ENCODE measurements at places on chromosomes 11 and 22.
A peak's percentile ranks its signal among the peaks of the same experiment; 100 is the strongest.

- no peak for DNase-seq
- peaks cover 7% of the 10 kb centered on the region for H3K27me3 ChIP-seq
- no peak overlapping the region for H3K4me3 ChIP-seq
- peaks cover 3% of the 10 kb centered on the region for H3K4me1 ChIP-seq
- no peak overlapping the region for H3K27ac ChIP-seq
Measured at GRCh38 chr11:77789061-77789730, 31.3 kb downstream of the RSF1 start.

DNA sequence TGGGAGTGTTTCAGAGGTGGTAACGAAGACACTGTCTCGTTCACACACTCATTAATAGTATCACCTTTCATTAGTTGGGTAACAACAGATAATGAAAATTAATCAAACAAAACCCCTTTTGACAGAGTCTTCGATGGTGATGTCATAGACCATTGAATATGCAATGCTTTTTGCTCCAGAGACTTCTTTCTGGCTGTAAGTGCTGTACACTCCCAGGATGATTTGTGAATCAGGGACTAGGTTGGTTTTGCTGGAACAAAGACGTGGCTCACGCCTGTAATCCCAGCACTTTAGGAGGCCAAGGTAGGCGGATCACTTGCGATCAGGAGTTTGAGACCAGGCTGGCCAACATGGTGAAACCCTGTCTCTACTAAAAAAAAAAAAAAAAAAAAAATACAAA is 9.5 kb upstream of the RASSF10 start:
- no peak overlapping the region for H3K27ac ChIP-seq
- H3K4me1 ChIP-seq, result no peaks in the 10 kb centered on the region
- no peak for DNase-seq
- H3K36me3 ChIP-seq, result peaks cover 6% of the 10 kb centered on the region

- DNase-seq, result no peak
- H3K27ac ChIP-seq, result no peak overlapping the region
- no peaks in the 10 kb centered on the region for H3K4me1 ChIP-seq
- H3K36me3 ChIP-seq, result no peaks in the 10 kb centered on the region
Measured at GRCh38 chr11:106706355-106706754, 311.9 kb downstream of the GUCY1A2 start.

DNA sequence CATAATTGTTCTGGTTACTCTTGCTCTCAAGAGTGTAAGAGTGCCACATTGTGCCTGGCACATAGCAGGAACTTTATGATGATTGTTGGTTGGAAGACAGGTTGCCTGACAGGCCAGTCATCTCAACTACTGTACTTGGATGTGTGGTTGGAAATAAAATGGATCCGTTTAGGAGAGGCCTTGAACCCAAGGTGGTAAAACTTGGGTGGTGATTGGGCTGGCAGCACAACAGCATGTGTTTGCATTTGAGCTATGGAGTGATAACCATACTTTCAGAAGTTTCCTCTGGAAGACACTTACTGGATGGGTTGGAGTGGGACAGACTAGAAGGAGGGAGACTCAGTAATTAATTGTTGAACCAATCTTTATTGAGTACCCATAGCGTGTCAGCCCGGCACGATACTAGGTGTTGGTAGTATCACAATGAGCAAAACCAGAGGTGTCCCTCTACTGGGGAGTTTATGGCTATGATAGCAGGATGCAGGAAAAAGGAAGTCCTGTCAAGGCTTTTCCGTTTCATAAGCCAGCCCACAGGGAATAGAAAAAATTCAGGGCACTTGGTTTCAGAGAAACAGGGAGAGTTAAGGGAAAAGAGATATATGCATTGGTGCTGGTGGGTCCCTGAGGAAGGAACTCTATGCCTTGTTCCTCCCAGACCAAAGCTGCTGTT is 3.1 kb upstream of the TMEM109 start:
- DNase-seq, result no peak
- H3K27ac ChIP-seq, result no peak overlapping the region

DNA sequence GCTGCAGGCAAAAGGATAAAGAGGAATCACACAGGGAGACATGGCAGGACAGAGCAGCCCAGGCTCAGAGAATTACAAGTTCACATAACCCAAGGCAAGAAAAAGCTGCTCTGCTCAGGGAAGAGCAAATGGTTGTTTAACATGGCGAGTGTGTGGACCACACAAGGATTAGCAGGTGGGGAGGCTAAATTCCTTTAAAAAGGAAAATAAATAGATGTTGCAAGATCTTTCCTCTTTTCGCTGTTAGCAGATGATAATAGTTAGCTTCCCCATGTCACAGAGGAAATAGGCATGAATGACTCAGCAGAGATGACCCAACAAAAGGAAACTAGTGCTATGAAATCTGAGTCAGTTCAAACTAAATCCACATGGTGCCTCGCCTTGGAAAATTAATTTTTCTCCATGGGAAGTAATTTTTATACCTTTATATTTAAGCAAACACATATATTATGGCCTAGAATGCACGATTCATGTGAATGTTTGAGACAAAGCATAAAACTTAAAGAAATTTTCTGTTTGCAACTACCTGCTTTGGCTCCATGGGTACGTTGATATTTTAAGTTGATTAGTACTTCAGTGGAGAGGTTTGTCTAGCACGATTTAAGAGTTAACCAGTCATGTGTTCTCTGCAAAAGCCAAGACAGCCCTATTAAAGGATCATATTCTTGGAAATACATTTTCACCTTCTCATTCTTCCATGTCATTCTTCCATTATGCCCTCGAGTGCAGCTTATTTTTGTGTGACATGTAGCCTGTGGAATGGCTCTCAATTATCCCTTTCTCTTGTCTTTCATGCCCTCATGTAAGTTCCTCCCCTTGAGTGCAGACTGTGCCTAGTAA is 38.5 kb upstream of the FJX1 start:
- H3K36me3 ChIP-seq, result peaks cover 7% of the 10 kb centered on the region
- H3K27ac ChIP-seq, result no peak overlapping the region
- no peaks in the 10 kb centered on the region for H3K4me1 ChIP-seq
- H3K4me3 ChIP-seq, result no peak overlapping the region
- no peak for DNase-seq
- peaks cover 4% of the 10 kb centered on the region for H3K27me3 ChIP-seq

- H3K36me3 ChIP-seq, result peaks cover 5% of the 10 kb centered on the region
- peaks cover 9% of the 10 kb centered on the region for H3K27me3 ChIP-seq
- H3K27ac ChIP-seq, result no peak overlapping the region
- DNase-seq, result no peak
- no peaks in the 10 kb centered on the region for H3K4me1 ChIP-seq
Measured at GRCh38 chr11:69630017-69630416, 10.9 kb upstream of the CCND1 start.

DNA sequence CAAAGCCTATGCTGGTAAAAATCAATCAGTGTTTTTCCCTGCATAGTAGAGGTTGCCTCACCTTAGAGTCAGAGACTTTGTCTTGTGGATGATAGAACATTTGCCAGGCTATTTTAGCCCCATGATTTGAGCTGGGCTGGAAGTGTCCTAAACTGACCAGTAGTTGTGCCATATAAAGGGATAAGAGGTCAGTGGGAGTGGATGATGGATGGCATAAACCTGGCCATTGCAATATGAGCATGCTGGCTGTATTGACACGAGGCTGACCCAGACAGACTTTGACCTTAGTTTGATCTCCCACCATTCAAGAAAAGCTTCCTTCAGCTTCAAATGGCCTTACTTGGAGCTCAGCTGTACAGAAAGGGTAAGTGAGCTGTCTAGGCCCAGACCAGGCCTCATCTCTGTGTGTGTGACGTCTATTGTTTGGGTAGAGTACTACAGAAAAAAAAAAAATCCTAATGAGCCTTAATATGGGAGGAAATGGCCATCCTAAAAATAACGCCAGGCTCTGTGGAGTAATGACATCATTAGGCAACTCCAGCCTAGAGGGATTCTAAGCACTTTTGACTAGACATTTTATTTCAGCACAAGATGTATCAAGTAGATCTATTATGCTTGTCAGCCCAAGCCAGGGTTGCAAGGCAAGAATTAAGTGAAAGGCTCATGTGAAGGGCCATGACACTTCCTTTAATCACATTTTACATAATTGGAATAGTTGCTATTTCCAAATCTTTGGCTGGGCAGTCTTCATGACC is 51.3 kb upstream of the CADM1 start:
- H3K27me3 ChIP-seq, result peaks cover 2% of the 10 kb centered on the region
- H3K36me3 ChIP-seq, result no peaks in the 10 kb centered on the region
- no peak for DNase-seq
- no peak overlapping the region for H3K4me3 ChIP-seq
- H3K27ac ChIP-seq, result peak overlapping the region; percentile 1

DNA sequence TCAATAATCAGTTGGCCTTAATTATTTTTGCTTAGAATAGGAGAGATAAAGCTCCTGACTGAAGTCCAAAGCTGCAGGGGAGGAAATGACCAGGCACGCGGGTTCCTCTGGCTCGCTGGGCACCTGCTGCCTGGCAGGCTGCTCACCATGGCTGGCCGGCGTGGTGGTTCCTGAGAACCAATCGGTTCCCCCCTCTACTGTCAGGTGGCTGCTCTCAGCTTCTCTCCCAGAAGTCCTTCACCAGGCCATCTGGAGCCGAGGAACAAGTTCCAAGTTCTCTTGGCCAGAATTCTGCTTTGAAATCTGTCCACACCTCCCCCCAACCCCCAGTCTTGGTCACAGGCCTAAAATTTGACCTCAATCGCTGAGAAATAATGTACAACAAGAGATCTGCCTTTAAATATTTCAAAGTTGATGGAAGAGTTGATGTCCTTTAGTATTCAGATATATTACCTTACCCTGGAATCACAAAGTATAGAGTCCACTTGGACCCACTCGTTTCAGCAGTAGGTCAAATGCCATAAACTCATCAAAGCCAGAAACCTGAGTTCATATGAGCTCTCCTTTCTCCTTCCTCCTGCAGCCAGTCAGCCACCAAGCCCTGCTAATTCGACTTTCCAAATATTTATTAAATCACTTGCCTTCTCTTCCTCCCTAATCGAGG is 25.2 kb downstream of the EXPH5 start:
- H3K4me1 ChIP-seq, result no peaks in the 10 kb centered on the region
- no peak overlapping the region for H3K4me3 ChIP-seq
- no peak overlapping the region for H3K27ac ChIP-seq
- DNase-seq, result no peak
- H3K27me3 ChIP-seq, result no peaks in the 10 kb centered on the region

- no peak for DNase-seq
- H3K27me3 ChIP-seq, result no peaks in the 10 kb centered on the region
- H3K4me3 ChIP-seq, result no peak within 1 kb of the TSS
- peaks cover 2% of the 10 kb centered on the region for H3K4me1 ChIP-seq
- no peaks in the 10 kb centered on the region for H3K36me3 ChIP-seq
Measured at GRCh38 chr11:34620820-34621792, at the start of gene EHF. Gene EHF (plus strand): TSS chr11:34621093. CDS start chr11:34642631, 21,538 bp downstream.

DNA sequence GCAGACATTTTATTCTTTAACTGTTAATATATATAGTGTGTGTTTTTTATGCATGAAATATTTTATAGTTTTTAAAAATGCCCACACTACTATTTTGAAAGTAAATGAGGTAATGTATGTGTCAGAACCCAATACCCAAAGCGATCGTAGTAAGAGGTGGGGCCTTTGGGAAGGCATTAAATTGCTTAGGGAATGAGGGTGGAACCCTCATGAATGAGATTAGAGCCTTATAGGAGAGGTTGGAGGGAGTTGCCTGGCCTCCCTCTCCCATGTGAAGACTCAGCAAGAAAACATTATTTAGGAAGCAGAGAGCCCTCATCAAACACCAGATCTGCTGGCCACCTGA is 11.1 kb downstream of the KLHL35 start:
- H3K27me3 ChIP-seq, result peaks cover 20% of the 10 kb centered on the region
- peak overlapping the region; percentile 96 for H3K27ac ChIP-seq
- no peak for DNase-seq
- peaks cover 38% of the 10 kb centered on the region for H3K4me1 ChIP-seq
- H3K4me3 ChIP-seq, result peak overlapping the region; percentile 52

DNA sequence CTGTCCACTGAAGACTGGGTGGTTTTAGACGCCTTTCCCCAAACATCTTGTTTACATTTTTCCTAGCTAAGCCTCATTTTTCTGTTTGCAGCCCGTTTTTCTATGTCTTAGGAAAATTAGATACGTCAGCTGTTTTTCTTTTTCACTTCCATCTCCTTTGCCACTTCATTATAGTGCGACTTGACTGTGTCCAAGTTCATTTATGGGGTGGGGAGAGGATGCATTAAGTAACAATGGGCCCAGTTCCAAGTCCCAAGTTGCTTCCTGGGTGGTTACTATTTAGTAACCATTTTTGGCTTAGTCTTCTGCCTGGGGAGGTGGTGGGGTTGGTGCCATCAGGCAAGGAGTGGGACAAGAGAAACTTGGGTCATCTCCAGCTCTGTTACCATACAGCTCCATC is 83.0 kb downstream of the TRAF6 start:
- H3K4me1 ChIP-seq, result peaks cover 11% of the 10 kb centered on the region
- H3K36me3 ChIP-seq, result no peaks in the 10 kb centered on the region
- H3K27me3 ChIP-seq, result no peaks in the 10 kb centered on the region
- no peak for DNase-seq

GRCh38 chr11:94193288-94193687 is 64.6 kb downstream of the PANX1 start:
- H3K4me3 ChIP-seq, result no peak overlapping the region
- no peak overlapping the region for H3K27ac ChIP-seq
- H3K4me1 ChIP-seq, result no peaks in the 10 kb centered on the region
- no peaks in the 10 kb centered on the region for H3K36me3 ChIP-seq
- no peak for DNase-seq

DNA sequence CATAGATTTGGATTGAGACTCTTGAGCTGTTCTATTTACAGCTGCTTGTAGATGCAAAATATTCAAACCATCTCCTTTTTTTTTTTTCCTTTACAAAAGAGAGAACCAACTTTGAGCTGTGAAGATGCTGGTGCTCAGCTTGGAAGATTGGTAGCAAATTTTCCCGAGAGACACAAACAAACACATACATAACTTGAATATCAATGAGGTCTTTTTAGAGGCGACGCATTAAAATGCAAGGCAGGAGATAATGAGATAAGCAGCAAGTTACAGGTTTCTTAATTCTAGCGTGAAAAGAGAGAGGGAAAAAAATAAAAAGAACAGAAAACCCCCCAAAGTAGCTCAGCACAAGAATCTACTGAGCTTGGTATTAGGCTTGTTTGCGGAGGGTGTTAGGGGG is 247.0 kb upstream of the SORL1-AS1 start:
- H3K27ac ChIP-seq, result no peak overlapping the region
- DNase-seq, result no peak
- H3K27me3 ChIP-seq, result no peaks in the 10 kb centered on the region
- no peaks in the 10 kb centered on the region for H3K4me1 ChIP-seq
- no peaks in the 10 kb centered on the region for H3K36me3 ChIP-seq

DNA sequence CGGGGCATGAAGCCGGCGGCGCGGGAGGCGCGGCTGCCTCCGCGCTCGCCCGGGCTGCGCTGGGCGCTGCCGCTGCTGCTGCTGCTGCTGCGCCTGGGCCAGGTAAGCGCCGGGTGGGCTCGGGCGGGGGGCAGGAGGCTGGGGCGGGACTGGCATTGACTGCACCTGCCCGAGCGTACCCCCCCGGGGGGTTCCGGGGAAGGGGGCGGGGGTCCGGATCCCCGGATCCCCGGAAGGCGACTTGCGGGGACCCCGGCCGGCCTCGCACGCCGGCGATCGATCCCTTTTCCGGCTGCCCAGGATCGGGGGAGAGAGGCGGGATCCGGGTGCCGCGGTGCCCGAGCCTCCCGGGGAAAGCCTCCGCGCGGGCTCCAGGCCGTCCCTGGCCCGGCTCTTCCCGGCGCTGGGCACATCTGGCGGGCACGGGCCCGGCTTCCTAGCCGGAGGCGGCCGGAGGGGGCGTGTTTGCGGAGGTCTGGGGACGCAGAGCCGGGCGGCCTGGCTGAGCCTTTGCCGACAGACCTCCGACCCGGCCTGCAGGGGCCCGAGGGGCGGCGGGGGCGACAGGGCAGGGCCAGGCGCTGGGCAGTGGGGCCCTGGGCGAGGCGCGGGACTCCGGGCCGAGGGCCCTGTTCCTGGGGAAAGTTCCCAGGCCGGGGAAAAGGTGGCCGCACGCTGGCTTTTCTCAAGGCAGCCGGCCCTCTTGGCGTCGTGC is 705 bp downstream of the PTPRJ start:
- H3K36me3 ChIP-seq, result no peaks in the 10 kb centered on the region
- H3K4me3 ChIP-seq, result no peak overlapping the region
- peaks cover 7% of the 10 kb centered on the region for H3K27me3 ChIP-seq
- no peaks in the 10 kb centered on the region for H3K4me1 ChIP-seq
- no peak overlapping the region for H3K27ac ChIP-seq

Measured in glutamatergic neuron (in vitro differentiated cells).